Activated CD8-positive, alpha-beta memory T cell treated with anti-CD3 and anti-CD28 coated beads, Interleukin-2, amount 10 ng/mL, durations not matched to agents 7 days and 5 days (primary cell): ENCODE measurements at places on chromosomes 12 and 14.

DNA sequence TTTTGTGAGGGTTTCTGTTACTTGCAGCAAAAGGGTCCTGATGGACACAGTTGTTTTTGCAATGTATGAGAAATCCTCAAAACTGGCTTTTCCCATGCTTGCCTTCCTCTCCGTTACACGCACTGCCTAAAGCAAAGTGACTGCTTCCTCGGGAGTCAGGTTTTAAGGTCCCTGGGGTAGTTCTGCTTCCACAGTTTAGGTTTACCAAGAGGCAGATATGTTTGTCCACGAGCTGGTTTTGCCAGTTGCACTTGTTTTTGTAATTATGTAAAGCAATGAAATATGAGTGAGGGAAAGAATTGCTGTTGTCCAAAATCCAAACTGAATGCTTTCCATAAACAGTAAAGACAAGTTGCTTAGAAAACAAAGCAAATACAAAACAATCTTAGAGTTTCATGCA lies 290.7 kb upstream of the AMIGO2 start:
- no peak overlapping the region for H3K4me3 ChIP-seq
- peaks cover 26% of the 10 kb centered on the region for H3K36me3 ChIP-seq
- H3K27me3 ChIP-seq = no peaks in the 10 kb centered on the region

DNA sequence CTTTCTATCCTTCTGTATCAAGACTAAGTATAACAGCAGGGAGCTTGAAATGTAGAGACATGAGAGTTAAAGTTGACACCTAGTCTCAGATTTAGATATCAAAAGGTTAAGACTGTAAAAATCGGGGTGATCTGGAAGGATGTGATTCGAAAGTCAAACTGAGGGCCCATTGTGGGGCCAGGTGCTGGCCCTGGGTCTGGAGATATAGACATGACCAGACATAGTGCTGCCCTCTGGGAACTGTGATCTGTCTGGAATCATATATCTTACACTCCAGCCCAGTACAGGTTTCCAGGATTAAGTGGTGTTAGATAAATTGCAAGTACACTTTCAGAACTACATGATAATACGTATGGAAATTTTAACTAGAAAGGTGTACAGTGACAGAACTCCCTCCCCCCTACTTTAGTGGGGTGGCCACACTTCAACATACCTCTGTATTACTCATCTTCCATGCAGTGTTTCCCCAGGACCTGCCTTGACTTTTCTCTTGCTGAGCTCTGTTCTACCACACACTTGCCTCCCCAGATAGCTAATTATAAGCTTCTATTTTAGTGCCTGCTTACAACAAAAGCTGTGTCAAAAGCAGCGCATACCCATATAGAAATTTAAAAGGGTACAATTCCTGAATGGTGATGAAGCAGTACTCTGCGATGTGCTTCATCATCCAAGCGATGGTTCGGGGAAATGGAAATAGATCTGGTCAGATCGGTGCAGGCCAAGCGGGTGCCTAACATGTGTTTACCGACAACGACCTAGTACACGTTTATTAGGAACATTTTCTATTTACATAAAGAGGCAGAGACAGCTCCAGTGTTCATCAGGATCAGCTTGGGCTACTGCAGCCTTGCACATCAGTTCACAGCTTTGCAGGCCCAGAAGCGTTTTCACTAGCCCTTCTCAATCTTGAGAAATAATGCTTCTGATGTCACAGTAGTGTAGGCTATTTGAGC lies 68.7 kb downstream of the ARF6 start:
- H3K27me3 ChIP-seq = no peaks in the 10 kb centered on the region
- H3K27ac ChIP-seq = peak overlapping the region; percentile 6
- no peak for DNase-seq
- H3K36me3 ChIP-seq = peaks cover 6% of the 10 kb centered on the region
- H3K4me1 ChIP-seq = peaks cover 24% of the 10 kb centered on the region

- H3K36me3 ChIP-seq = peaks cover 17% of the 10 kb centered on the region
- no peak overlapping the region for H3K4me3 ChIP-seq
- no peak for DNase-seq
- peaks cover 80% of the 10 kb centered on the region for H3K4me1 ChIP-seq
- H3K27me3 ChIP-seq = no peaks in the 10 kb centered on the region
- peak overlapping the region; percentile 67 for H3K27ac ChIP-seq
These were observed 6.0 kb downstream of the VPS37B start for GRCh38 chr12:122889761-122890520.

GRCh38 chr12:77384941-77385340 lies 319.6 kb upstream of the E2F7 start:
- no peak overlapping the region for H3K4me3 ChIP-seq
- no peaks in the 10 kb centered on the region for H3K36me3 ChIP-seq
- H3K27me3 ChIP-seq = no peaks in the 10 kb centered on the region
- DNase-seq = no peak

DNA sequence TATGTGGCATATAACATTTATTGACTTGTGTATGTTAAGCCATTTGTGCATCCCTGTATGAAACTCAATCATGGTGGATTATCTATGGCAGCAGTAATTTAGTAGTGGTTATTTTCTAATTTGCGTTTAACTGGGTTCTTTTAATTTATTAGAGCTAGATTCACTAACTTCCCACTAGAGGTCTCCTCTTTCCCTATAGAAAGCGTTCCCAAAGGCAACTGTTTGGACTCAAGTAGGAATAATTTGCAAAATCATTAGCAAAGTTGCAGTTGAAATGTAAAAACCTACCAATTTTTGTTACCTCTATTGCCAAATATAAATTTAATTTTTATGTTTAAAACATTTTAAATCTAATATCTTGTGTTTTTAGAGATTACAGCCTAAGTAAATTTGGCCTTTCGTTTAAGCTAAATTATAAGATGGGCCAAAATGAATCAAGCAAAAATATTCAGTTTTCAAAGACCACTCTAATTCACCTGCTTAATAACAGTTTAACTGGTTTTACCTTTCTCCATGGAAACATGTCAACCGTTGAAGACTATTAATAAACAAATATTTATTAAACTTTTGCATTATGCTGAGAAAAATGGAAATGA lies 6.0 kb downstream of the DMAC2L start:
- H3K4me1 ChIP-seq = peaks cover 43% of the 10 kb centered on the region
- no peak overlapping the region for H3K27ac ChIP-seq
- H3K36me3 ChIP-seq = peaks cover 34% of the 10 kb centered on the region

- no peak overlapping the region for H3K4me3 ChIP-seq
- no peaks in the 10 kb centered on the region for H3K27me3 ChIP-seq
- H3K27ac ChIP-seq = no peak overlapping the region
- DNase-seq = no peak
These were observed 214.1 kb downstream of the PTPRO start for GRCh38 chr12:15536446-15536845.

GRCh38 chr14:53295985-53296582 lies 143.0 kb upstream of the DDHD1 start:
- no peaks in the 10 kb centered on the region for H3K36me3 ChIP-seq
- no peak overlapping the region for H3K27ac ChIP-seq
- H3K4me1 ChIP-seq = no peaks in the 10 kb centered on the region

GRCh38 chr12:18257251-18257650 lies 4.1 kb upstream of the PIK3C2G start:
- H3K27ac ChIP-seq = no peak overlapping the region
- H3K4me3 ChIP-seq = no peak overlapping the region
- H3K27me3 ChIP-seq = no peaks in the 10 kb centered on the region
- H3K4me1 ChIP-seq = no peaks in the 10 kb centered on the region
- H3K36me3 ChIP-seq = no peaks in the 10 kb centered on the region

DNA sequence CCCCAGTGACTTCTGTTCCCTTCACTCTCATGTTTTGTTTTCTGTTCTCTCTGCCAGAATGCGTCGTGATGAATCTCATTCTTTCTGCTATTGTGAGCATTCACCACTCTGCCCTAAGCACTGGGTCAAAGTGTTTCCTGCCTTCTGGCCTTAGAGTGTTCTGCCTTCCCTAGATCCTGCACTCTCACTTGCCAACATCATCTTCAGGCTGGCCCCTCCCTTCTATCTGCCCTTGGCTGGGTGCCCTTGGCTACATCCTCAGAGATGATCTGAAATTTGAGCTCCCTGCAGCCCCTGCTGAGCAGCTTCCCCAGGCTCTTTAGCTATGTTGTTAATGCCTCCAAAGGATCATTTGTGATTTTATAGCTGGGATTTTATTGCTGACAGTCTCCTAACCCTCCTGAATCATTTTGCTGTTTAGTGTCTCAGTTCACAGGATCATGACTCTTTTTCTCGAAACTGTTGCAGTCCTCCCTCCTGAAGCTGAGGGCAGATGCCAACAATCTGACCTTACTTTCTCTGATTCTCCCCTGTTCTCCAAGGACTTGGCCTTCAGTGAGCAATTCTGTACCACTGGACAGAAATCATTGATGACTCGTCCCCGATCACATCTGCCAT lies 4.5 kb downstream of the DHRS2 start:
- no peak overlapping the region for H3K27ac ChIP-seq
- DNase-seq = no peak
- H3K4me1 ChIP-seq = peaks cover 18% of the 10 kb centered on the region
- no peaks in the 10 kb centered on the region for H3K36me3 ChIP-seq
- H3K4me3 ChIP-seq = no peak overlapping the region
